ENCODE measurements at places on chromosomes 11 and 22.

DNA sequence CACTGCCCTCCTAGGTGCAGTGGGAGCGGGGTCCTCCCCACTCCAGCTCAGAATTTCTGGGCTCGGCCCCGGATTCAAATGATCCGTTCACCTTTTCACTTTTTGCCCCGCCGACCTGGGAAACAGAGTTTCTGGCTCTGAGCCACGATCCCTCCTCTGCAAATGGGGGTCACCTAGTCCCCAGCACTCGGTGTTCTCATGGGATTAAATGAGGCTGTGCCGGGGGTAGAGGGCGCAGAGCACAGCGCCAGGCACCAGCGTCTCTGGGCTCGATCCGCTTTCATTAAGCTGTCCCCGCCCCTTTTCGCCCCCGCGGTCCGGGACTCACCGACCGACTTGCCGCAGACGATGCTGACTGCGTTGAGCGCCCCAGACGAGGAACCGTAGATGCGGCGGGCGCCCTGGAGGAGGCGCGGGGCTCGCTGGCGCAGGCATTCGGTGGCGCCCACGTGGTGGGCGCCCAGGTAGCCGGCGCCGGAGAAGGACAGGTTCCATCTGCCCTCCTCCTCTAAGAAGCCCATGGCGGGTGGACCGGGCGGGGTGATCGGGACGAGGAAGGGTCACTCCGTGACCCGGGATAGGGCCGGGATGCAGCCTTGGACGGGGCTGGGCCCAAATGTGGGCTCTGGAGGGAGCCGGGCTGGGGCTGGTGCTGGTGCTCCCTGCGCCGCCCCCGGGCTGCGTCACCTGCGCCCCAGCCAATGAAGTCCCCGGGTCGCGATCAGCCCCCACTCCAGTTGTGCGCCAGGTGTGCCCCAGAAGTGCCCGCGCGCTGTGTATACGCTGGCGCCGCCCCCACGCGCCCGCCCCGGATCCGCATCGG lies at the start of gene PNPLA5:
Gene PNPLA5 (minus strand): TSS at position 654 of the 823 bp plus-strand sequence. CDS start 133 bp downstream, at position 521.
- DNase-seq: no peak

DNA sequence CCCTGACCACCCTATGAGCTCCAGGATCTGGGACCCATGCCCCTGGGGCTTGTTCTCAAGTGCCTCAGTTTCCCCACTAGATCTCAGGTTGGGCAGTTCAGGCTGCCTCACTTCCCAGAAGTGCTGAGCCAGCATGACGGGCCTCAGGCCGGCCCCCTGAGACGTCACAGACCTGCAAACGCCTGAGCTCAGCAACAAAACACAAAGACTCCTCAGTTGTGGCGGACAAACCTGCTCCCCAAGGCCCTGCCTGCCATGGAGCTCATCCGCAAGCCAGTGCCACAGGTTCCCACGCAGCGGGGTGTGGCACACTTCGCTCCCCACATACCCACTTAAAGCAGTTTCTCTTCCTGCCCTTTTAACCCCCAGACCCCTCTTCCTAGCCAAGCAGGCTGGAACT lies 45.2 kb downstream of the NECTIN1 start:
- DNase-seq: no peak

DNA sequence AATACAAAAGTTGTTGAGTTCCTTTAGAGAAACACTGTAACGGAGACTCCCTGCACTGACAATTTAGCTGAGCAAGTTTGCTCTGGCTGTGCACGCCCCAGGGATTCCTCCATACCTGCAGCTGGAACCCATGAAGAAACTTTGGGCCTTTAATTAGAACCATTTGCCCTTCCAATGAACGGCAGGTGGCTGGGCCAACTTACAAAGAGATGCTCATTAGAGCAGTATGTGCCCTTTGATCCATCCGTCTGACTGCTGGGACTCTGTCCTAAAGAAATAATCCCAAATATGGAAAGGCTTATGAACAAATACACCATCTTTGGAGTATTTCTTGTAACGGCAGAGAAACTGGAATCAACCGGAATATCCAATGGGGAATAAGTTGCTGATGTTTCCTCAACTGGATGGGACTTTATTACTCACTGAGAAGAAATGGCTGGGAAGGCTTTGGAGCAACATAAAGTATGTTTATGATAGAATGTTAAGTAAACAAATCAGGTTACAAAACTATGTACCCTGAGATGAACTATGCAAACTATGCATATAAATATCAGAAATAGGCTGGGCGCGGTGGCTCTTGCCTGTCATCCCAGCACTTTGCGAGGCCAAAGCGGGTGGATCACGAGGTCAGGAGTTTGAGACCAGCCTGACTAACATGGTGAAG lies 24.4 kb upstream of the FBLN1 start:
- DNase-seq: peak; percentile 99

- no peak for DNase-seq
Measured at GRCh38 chr11:127193950-127194349, 193.4 kb upstream of the KIRREL3 start.
